ENCODE measurements at places on chromosomes 2 and 18. TPM values are rescaled to one million over a fixed set of nuclear protein-coding genes. Genes with fewer than 3 reads are reported as not detected.

Gene AKAIN1
- total RNA-seq = not detected

Gene C18orf54
- 0.99 TPM for total RNA-seq

Gene WNT6
- 14.3 TPM for total RNA-seq

Gene REG1A
- not detected for total RNA-seq

GRCh38 chr2:217387776-217388387 lies 528.0 kb upstream of the TNP1 start:
- no peak overlapping the region for H3K27ac ChIP-seq
- H3K4me3 ChIP-seq = no peak overlapping the region
- no peaks in the 10 kb centered on the region for H3K36me3 ChIP-seq
- DNase-seq = no peak

DNA sequence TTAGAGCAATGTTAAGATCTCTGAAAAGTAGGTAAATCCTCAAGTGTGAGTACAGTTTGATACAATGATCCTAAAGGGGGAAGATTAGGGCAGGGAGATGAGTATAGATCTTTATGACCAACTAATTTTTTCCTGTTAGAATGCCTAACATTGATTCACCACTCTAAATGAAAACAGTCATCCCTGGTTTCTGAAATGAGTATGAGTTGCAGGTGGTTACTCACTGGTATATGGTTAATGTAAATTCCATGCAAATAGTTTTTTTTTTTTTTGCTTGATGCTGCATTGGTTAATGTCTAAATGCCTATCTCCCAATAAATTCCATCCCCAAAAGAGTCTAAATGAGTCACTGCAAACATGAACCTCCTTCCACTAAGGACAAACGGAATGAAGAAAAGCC lies 55.0 kb upstream of the SERPINB2 start:
- H3K27me3 ChIP-seq = no peaks in the 10 kb centered on the region
- H3K4me1 ChIP-seq = no peaks in the 10 kb centered on the region
- H3K4me3 ChIP-seq = no peak overlapping the region
- no peak overlapping the region for H3K27ac ChIP-seq
- DNase-seq = no peak

DNA sequence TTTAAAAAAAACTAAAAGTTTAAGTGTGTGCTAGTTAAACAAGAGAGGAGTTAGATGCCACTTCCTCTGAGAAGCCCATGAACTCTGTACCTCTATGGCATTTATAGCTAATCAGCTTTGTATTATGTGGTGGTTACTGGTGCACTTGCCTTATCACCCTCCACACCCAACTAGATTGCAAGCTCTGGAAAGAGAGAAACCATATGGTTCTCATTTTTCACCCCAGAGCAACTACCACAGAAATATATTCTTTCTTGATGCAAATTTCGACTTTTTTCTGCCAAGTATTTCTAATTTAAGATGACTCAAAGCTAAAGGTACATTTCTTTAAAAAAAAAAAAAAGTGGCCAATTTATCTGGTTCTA lies 24.2 kb downstream of the RAPH1 start:
- H3K27me3 ChIP-seq = no peaks in the 10 kb centered on the region
- H3K4me3 ChIP-seq = no peak overlapping the region
- no peaks in the 10 kb centered on the region for H3K36me3 ChIP-seq
- H3K4me1 ChIP-seq = no peaks in the 10 kb centered on the region
- DNase-seq = no peak

DNA sequence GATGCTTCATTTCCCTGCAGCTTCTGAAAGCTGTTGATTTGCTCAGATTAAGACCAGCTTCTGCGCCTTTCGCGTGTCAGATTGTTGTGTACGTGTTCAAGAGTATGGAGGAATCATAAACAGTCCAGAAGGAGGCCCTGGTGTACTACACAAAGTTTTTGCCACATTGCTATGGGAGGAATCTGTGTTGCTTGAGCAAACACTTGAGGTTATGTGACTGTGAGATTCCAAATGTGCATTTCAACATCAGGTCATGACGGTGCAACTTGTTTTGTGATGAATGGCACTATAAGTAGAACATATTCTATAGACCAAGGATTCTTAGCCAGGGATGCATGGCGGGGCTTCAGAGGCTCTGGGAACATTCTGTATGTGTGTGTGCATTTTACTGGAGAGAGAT lies 35.0 kb downstream of the SRSF7 start:
- H3K27me3 ChIP-seq = no peaks in the 10 kb centered on the region
- no peaks in the 10 kb centered on the region for H3K36me3 ChIP-seq
- peaks cover 19% of the 10 kb centered on the region for H3K4me1 ChIP-seq
- no peak overlapping the region for H3K27ac ChIP-seq

DNA sequence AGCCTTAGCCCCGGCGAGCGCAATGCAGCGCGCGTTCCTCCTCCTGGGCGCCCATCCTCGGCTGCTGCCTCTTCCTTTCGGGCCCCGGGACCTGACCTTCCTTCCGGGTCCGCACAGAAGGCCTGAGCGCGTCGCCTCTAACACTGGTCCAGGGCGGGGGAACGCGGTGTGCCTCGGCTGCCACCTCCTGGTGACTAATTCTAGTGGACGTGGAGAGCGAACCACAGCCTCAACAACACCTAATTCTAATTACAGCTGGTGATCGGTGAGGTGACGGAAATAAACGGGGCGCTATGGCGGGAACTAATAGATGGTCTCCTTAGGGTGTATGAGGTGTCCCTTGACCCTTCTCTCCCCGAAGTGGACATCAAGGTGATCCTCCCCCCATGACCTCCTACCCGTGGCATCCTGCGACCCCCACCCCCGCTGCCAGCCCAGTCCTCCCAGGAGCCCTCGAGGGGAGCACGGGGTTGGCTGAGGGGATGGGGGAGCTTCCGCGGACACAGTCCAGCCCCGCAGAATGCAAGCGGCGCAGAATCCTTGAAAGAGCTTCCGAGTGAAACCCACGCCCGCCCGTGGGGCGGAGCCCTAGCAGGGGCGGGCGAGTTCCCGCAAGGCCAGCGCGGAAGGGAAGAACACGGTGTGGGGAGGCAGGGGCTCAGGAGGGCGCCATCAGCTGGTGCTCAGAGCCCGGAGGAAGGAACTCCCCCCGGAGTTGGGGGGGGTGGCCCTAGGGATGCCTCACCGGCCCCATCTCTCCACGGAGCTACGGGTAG lies 12.8 kb upstream of the HMSD start:
- peaks cover 11% of the 10 kb centered on the region for H3K4me1 ChIP-seq
- peak; percentile 94 for DNase-seq
- peaks cover 3% of the 10 kb centered on the region for H3K27me3 ChIP-seq
- H3K27ac ChIP-seq = no peak overlapping the region
- H3K4me3 ChIP-seq = peak overlapping the region; percentile 54

GRCh38 chr18:21662581-21662980 lies 42.0 kb downstream of the ABHD3 start:
- H3K4me3 ChIP-seq = no peak overlapping the region
- no peaks in the 10 kb centered on the region for H3K36me3 ChIP-seq
- no peak for DNase-seq
